ENCODE measurements at places on chromosomes 7 and 10.

GRCh38 chr10:72239409-72239808 lies 23.3 kb upstream of the ASCC1 start:
- no peak for DNase-seq

GRCh38 chr7:19368491-19368925 lies 223.3 kb upstream of the FERD3L start:
- no peak for DNase-seq

DNA sequence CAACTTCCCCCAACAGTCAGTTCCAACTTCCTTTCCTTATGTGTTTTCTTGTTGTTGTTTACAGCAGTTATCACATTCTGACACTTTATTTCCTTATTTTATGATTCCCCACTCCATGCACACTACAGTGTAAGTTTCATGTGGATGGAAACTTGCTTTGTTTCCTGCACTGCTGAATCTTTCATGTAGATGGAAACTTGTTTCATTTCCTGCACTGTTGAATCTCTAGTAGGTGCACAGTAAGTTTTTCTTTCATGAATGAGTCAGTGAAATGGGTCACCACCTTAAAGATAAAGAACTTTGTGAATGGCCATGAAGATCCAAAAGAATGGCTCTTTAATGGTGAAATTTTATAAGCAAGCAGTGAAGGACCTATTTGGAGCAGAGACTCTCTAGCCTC lies 61.4 kb downstream of the SHOC2 start:
- DNase-seq: no peak

DNA sequence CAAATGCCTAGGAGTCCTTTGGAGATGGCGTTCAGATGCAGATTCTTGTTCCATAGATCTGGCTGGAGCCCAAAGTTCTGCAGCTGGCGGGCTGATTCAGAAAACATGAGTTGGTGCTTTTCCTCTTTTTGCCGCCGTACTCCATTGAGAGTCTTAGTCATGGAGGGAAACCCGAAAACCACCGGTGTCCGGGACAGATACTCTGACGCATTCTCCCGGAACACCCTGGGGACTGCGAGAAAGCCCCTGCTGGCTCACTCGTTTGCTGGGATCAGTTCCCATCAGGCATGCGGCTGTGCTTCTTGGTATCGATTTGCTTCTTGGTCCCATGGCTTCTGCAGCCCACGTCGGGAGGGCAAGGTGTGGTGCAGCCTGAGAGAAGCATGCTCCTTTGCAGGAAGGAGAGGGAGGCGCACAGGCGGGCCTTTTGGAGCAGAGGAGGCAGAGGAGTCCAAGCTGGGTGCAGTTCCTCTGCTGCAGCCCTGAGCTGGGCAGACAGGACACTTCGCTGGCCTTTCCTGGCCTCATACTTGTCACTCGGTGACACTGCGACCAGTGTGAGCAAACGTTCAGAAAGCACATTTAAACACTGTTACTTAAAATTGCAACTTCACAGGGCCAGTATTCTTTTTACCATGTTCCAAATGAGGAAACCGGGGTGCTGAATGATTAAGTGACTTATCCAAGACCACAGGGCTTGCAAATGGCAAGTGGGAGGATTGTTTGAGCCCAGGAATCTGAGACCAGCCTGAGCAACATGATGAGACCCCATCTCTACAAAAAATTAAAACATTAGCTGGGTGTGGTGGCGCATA lies 30.6 kb upstream of the PFKFB3 start:
- peak; percentile 16 for DNase-seq

- DNase-seq: no peak
Observed at GRCh38 chr10:60175441-60175971, 214.2 kb downstream of the ANK3 start.

DNA sequence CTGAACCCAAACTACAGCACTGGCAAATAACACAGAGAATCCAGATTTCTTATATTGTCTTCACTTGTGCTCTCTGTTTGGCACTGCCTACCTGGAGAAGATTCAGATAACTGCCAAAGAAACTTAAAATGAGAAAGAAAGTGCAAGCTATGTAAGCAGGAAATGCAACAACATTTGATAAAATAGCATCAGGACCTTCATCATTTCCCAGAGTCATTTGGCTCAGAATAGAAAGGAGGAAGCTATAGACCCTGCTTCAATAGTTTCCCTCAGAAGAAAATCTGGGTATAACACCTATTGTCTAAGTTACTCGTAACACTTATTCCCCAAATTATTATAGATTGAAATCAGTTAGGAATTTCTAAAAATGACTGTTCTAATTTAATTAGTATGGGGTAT lies 56.2 kb downstream of the CC2D2B start:
- no peak for DNase-seq

GRCh38 chr10:30062582-30062981 lies 3.2 kb upstream of the JCAD start:
- no peak for DNase-seq

DNA sequence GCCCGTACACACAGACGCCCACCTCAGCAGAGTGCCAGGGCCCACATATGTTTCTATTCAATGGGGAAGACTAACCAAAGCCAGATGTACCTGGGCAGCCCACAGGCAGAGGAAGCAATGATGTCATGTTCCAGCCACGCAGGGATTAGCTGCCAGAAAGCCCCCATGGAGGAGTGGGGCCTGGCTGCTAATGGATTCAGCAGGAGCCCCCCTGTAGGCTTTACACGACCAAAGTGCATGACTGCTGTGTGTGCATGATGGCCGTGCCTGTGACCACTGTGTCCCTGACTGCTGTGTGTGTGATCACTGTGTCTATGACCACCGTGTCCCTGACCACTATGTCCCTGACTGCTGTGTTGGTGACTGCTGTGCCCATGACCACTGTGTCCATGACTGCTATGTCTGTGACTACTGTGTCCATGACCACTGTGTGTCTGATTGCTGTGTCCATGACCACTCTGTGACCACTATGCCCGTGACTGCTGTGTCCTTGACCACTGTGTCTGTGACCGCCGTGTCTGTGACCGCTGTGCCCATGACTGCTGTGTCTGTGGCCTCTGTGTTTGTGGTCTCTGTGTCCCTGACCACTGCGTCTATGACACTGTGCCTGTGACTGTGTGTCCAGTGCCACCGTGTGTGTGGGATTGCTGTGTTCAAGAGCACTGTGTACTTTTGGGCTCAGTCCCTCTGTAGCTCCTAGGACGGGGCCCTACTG lies 409.3 kb downstream of the RPS24 start:
- no peak for DNase-seq

DNA sequence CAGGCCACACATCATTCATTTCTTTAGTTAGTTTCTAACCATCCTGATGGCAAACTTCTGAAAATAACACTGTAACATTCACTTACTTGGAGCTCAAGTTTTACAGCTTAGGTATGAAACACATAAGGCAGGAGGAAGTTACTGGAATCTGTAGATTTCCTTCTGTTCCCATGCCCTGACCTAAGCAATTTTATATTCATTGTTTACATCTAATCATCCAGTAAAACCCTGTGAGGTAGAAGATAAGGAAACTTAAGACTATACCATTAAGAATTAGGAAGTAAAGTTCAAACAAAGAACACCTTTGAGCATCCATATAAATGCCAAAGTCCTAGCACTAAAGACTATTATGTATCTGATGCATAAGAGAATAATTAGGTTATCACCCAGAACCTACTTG lies 19.5 kb downstream of the RALA start:
- no peak for DNase-seq

All from activated T-helper 1 cell treated with anti-CD3 and anti-CD28 coated beads, Interleukin-12 subunit alpha, Interleukin-12 subunit beta, Interleukin-2, Interleukin-4 antibody, amounts not matched to agents 30 ng/mL and 10 ng/mL and 1 ng/mL, durations not matched to agents 14 hours and 24 hours and 36 hours (primary cell).